ENCODE measurements at places on chromosomes 13 and 19. TPM values are rescaled to one million over a fixed set of nuclear protein-coding genes. Genes with fewer than 3 reads are reported as not detected.

SHC2 gene
- 0.08 TPM for total RNA-seq

EPSTI1 gene
- 31.4 TPM for total RNA-seq

ADAMTSL5 gene
- 0.51 TPM for total RNA-seq

ISYNA1 gene
- 38.8 TPM for total RNA-seq

C19orf38 gene
- total RNA-seq: 5.3 TPM

SLC8A2 gene
- total RNA-seq: not detected

TMEM272 gene
- total RNA-seq: not detected

KLK14 gene
- total RNA-seq: not detected

ERICH6B gene
- not detected for total RNA-seq

ZNF780A gene
- total RNA-seq: 19.0 TPM

SGTA gene
- 69.2 TPM for total RNA-seq

BEST2 gene
- not detected for total RNA-seq

EML2 gene
- total RNA-seq: 72.2 TPM

ZNF99 gene
- not detected for total RNA-seq

FAM124A gene
- total RNA-seq: not detected

RFPL4AL1 gene
- not detected for total RNA-seq

F7 gene
- total RNA-seq: not detected

NDUFA3 gene
- 143 TPM for total RNA-seq

S1PR4 gene
- 33.7 TPM for total RNA-seq

LILRA1 gene
- not detected for total RNA-seq

KCNC3 gene
- total RNA-seq: 3.8 TPM
